EL (cell line): ENCODE measurements at places on chromosomes 13 and 19.

- DNase-seq: no peak
Observed at GRCh38 chr13:100798739-100799361, 124.3 kb upstream of the TMTC4 start.

- no peak for DNase-seq
Observed at GRCh38 chr19:1587872-1588271, 4.8 kb downstream of the MBD3 start.

DNA sequence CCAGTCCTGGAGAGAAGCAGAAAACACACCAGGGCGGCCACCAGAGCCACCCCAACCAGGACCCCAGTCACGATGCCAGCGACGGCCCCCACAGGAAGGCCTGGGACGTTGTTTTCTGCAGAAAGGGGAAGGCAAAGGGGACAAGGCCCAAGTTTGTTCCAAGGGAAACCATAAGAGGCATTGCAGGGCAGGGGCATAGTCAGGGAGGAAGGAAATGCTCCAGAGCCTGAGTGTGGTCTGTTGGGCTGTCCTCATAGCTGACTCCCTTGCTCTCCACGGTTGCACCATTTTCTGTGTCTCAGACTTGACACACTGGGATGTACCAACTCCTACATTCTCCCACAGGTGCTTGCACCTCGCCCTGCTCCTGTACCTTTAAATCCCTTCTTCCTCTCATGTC lies 5.2 kb downstream of the CEACAM4 start:
- DNase-seq: no peak

DNA sequence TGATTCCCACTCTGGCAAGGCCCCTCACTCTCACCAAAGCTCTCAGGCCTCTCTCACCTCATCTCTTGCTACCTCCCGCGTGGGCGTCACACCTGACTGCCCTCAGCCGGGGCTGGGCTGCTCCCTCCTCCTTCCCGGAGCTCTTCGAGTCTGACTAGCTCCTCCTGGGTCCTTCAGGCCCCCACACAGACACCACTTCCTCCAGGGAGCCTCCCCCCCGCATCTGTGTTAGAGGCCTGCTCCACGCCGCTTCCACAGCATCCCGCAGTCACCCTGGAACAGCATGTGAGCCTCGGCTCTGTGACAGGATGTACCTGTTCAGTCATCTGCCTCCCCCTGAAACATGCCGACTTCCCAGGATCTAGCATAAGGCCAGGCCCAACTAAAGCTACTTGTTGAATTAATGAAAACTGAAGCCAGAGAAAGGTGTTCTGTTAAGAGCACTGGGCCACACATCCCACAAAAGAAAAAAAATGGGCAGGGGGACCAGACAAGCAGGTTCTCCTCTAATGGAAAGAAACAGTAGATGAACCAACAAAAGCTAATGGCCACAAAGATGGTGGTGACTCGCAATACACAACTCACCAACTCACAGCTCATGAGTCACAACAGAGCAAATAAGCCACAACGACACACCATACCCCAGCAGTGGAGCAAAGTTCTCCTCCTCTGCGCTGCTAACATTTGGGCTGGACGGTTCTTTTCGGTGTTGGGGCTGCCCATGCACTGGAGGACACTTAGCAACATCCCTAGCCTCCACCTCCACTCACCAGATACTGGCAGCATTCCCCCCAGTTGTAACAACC lies 3.0 kb downstream of the PPP6R1 start:
- DNase-seq: peak; percentile 47

GRCh38 chr19:47445527-47445926 lies 26.2 kb downstream of the SLC8A2 start:
- DNase-seq: no peak

DNA sequence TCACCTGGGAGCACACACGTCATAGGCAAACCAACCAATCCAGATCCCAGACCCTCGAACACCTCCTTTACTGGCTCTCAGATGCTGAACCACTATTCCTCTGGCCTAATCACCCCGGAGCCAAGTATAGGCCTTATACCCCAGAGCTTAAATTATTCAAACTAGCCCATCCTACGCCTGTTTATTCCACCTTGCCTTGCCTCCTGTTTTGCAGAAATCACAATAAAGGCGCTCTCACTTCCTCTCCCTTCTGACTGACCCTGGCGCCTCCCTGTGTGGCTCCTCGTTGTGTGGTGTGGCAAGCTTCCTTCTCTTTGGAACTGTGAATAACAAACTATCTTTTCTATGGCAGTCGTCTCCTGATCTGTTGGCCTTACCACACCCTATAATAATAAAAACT lies 354.9 kb downstream of the ENOX1 start:
- no peak for DNase-seq

- DNase-seq: peak; percentile 88
Observed at GRCh38 chr19:11496391-11497163, 9.1 kb downstream of the ZNF653 start.

- DNase-seq: no peak
Observed at GRCh38 chr19:18665771-18666202, 17.7 kb upstream of the CRTC1 start.

DNA sequence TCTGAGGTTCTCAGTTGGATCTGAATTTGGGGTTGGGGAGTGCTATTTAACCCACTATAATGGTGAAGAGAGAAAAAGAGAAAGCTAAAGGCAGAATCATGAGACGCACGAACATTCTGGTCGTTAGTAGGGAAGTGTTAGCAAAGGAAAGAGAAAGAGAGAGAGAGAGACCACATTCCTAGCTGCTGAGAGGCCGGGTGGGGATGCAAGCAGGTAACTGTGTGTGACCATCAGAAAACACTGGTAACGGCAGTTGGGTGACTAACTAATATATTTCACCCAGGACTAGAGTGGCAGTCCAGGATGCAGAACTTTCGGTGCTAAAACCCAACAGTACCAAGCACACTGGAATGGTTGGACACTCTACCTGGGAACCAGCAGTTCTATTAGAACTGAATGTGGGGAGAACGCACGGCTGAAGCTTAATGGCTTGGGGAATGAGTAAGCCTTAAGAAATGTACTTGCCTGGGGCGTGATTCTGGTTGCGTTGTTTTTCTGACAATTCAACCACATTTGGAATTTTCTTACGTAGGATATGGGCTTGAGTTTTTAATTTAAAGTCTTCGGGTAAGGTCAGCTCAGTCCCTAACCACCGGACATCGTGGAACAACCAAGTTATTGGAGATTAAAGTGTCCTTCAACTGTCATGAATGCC lies 130.2 kb downstream of the DNAJC15 start:
- peak; percentile 97 for DNase-seq

- peak; percentile 96 for DNase-seq
Observed at GRCh38 chr19:48724796-48725753, 5.5 kb upstream of the MAMSTR start.

- DNase-seq: peak; percentile 4
Observed at GRCh38 chr13:32316501-32316900, 1.2 kb downstream of the BRCA2 start.

DNA sequence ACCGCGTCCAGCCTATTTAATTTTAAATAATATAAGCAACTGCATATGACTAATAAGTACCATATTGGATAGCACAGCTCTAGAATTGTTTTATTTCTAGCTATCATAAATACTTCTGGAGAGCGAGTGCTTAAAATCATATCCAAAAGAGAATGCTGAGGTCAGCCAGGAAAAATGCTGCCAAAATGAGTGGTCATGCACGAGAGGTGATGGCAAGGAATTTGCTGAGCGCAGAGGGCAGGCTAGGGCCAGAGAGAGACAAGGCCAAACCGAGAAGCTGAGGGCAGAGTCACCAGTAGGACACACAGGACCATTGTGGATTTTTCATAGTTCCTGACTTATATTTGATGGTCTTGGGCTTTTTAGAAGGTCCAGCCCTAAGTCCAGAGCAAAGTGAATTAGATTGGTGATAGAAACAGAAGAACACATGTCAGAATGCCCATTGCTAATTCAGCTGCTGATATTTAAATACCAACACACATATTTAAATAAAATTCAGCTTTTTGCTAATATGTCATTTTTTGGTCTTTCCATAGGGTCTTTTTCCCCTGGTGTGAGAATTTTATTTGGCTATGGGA lies 33.6 kb upstream of the UBL3 start:
- DNase-seq: peak; percentile 71

DNA sequence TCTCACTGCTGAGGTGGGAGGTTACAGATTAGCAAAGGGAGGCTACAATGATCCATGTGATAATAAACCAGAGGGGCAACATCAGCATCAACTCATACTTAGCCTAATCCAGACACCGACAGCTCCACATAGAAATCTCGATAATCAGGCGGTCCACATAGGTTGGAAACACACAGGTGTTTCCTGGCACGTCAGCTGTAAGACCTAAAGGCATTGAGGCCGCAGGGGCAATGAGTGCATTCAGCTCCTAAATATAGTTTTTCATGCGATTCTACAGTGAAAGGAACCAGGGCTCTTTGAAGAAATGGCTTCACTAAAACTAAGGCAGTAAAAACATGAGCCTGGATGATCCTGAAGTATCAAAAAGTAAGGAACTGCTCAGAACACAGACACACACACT lies 19.3 kb downstream of the PLPP2 start:
- DNase-seq: no peak

- no peak for DNase-seq
Observed at GRCh38 chr13:73321043-73321442, 262.2 kb downstream of the KLF5 start.

GRCh38 chr13:23434491-23434890 lies 989 bp upstream of the SACS start:
- DNase-seq: no peak
